Ascending aorta (tissue), 2 donors: ENCODE measurements at places on chromosomes 1 and 21. TPM values are rescaled to one million over a fixed set of nuclear protein-coding genes. Genes with fewer than 3 reads are reported as not detected.
A peak's percentile ranks its signal among the peaks of the same experiment; 100 is the strongest.

DNA sequence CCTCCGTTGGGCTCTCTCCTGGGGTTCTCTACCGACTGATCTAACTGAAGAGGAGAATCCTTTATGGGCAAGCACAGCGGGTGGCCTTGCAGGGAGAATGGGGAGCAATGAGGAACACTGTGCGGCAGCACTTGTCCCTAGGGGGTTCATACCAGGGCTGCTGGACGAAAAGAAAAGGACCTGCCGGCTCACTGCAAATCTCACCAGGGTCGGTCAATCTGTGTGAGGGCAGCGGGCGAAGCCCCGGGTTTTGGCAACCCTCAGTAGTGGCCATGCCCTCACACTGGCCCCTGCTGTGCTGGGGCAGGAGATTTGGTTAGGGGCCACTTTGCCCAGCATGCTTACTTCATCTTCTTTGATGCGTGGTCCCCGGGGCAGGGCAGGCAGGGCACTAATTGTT lies 5.9 kb downstream of the LHX9 start:
- DNase-seq, result no peak
- H3K4me1 ChIP-seq, result no peaks in the 10 kb centered on the region

DNA sequence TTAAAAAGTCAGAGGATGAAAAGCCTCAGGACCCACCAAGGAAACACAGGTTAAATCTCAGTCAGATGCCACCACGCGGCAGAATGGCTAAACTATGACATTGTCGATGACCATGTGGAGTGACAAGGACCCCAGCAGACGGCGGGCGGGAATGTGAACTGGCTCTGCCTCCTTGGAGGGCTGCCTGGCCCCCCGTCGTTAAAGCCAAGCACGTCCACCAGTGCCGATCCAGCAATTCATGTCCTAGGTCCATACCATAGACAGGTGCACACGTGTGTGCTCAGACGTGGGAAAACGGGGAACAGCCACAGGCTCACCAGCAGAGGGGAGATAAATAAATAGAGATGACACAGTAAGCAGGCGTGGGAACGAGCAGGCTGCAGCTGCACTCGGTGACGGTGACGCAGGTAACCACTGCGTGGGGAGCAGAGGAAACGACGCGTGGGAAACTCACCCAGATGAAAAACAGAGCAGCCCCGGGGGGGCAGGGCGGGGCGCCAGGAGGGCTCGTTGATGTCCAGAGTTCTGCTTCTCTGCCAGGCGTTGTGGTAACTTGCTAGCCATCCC lies 28.3 kb upstream of the PCBP3 start:
- H3K4me3 ChIP-seq, result no peak overlapping the region
- H3K4me1 ChIP-seq, result no peaks in the 10 kb centered on the region
- no peak overlapping the region for H3K27ac ChIP-seq
- DNase-seq, result no peak
- no peaks in the 10 kb centered on the region for H3K36me3 ChIP-seq
- no peaks in the 10 kb centered on the region for H3K27me3 ChIP-seq

DNA sequence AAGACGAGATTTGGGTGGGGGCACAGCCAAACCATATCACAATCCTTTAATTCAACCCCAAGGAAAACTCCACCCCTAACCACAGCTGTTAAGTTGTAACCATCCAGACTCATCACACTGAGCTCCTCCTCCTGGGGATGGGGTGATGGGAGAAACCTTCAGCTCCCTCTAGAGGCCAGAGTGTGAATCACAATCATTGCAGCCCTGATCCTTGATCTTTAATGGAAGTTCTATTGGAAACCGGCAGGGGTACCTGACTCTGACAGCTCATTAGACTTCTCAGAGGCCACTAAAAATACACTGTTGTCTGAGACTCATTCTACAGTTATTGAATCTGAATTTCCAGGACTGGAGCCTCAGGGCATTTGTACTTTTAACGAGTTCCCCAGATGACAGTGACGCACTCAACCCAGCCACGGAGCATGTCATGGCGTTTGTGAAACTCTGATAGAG lies 127.2 kb downstream of the IGSF21 start:
- H3K27me3 ChIP-seq, result no peaks in the 10 kb centered on the region
- no peak for DNase-seq
- H3K27ac ChIP-seq, result no peak overlapping the region
- H3K4me3 ChIP-seq, result no peak overlapping the region
- H3K4me1 ChIP-seq, result no peaks in the 10 kb centered on the region

- H3K4me3 ChIP-seq, result no peak overlapping the region
- H3K27ac ChIP-seq, result no peak overlapping the region
- no peaks in the 10 kb centered on the region for H3K36me3 ChIP-seq
- DNase-seq, result no peak
- H3K4me1 ChIP-seq, result no peaks in the 10 kb centered on the region
- H3K27me3 ChIP-seq, result no peaks in the 10 kb centered on the region
Measured at GRCh38 chr1:214632091-214632490, 29.1 kb downstream of the CENPF start.

Gene UTS2
- not detected for total RNA-seq

Gene CASQ2
- 3.8 TPM for total RNA-seq

Gene TMOD4
- not detected for total RNA-seq

DNA sequence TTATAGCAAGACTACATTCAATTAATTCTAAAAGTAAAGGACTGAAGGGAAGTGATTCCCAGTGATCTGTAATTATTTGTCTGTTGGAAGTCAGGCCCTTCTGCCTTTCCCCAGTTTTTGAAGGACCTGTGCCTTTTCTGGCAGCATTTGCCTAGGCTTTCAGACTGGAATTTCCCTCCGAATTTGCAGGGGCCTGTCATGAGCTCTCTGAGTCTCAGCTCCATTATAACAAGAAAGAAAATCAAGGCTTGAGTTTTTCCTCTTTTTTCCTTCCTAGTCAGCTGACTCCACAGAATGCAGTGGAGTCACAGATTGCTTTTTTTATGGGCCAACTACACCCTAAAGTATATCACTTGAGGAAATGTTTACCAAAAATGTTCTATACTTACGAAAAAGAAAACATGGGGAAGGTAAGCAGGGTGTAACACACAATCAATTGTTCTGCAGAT lies 1.1 kb downstream of the NR5A2 start:
- H3K27me3 ChIP-seq, result no peaks in the 10 kb centered on the region
- no peak for DNase-seq
- no peaks in the 10 kb centered on the region for H3K4me1 ChIP-seq
- H3K4me3 ChIP-seq, result peak overlapping the region; percentile 47
- no peaks in the 10 kb centered on the region for H3K36me3 ChIP-seq

Gene KCNT2
- total RNA-seq, result 8.4 TPM

GRCh38 chr1:47576758-47577115 lies 138.9 kb downstream of the FOXD2 start:
- H3K27me3 ChIP-seq, result no peaks in the 10 kb centered on the region
- H3K4me1 ChIP-seq, result no peaks in the 10 kb centered on the region
- H3K4me3 ChIP-seq, result no peak overlapping the region
- no peaks in the 10 kb centered on the region for H3K36me3 ChIP-seq

DNA sequence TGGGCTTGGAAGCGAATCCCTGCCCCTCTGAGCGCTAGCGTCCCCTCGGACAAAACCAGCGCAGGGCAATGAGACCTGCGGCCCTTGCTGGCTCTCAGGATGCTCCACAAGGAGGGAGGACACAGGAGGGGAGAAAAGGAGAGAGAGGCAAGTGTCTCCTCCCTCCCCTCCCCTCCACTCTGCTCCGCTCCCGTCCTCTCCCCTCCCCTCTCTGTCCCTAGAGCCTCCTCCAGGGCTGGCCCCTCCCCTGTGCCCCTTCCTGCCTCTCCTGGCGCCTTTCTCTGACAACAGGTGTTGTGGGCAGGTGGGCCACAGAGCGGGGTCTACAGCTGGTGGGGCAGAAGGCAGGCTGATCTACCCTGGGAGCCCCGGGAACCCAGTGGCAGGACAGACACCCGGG lies 35.2 kb downstream of the TP73 start:
- H3K4me3 ChIP-seq, result no peak overlapping the region
- H3K27me3 ChIP-seq, result no peaks in the 10 kb centered on the region
- H3K27ac ChIP-seq, result no peak overlapping the region
- DNase-seq, result no peak
- no peaks in the 10 kb centered on the region for H3K4me1 ChIP-seq

Gene ADARB1
- 82.9 TPM for total RNA-seq

Gene PCP4L1
- not detected for total RNA-seq

GRCh38 chr1:37945743-37946702 lies 830 bp downstream of the INPP5B start:
- H3K4me3 ChIP-seq, result peak overlapping the region; percentile 91
- peak overlapping the region; percentile 94 for H3K27ac ChIP-seq
- DNase-seq, result peak; percentile 89
- H3K36me3 ChIP-seq, result peaks cover 18% of the 10 kb centered on the region
- peaks cover 18% of the 10 kb centered on the region for H3K4me1 ChIP-seq

DNA sequence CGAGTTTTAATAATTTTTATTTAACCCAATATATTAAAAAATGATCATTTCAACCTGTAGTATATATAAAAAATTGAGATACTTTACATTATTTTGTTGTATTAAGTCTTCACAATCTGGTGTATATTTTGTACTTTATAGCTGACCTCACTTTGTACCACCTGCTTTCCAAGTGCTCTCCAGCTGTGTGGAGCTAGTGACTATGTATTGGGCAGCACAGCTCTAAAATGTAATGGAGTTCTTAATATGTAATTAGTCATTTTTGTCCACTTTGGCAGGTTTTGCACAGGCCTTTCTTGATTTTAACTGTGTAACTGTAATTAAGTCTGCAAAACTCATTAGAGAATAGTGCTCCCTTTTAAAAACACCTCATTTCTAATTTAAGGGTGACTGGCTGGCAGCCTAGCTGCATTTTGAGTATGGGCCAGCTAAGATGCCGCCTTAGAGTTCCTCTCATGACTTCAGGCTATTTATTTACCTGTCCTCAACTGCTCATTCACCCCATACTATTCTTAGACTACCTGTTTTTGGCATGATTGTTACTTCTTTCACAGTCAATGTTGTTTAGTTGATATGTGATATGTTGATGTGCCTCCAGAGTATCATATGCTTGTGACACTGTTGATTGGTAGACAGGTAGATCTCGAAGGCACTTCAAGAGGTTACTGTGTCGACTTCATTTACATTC lies 43.2 kb downstream of the ZYG11B start:
- H3K27me3 ChIP-seq, result no peaks in the 10 kb centered on the region
- peaks cover 26% of the 10 kb centered on the region for H3K36me3 ChIP-seq
- DNase-seq, result no peak
- H3K4me1 ChIP-seq, result no peaks in the 10 kb centered on the region
- no peak overlapping the region for H3K27ac ChIP-seq

DNA sequence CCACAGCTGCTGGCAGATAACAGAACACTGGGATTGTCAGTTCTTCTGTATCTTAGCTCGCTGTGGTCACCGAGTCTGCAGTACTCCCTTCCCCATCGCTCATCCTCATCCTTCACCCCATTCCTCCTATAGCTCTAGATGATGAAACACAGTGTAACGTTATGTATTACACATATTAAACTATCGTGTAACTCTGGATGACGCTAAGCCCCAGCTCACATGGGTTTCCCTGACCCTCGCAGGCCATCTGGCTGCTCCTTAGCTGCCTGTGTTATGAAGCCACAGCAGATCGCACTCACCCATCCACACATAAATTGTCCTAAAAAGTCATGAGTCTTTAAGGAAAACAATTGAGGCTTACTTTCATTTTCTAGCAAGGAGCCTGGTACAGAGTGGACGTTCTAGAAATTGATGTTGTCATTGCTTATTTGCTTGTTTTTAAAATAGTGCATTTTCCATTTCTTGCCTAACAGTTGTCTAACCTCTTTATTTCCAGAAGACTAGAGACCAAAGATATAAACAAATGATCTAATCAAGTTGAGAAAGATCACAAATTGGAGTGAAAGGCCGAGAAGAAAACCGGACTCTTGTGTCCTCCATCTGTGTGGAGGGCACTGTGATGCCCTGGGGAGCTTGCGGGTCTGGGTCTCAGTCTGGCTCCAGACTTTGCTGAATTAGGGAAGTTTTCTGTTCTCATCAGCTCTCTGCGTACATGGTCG lies 24.3 kb upstream of the PCP4 start:
- H3K36me3 ChIP-seq, result no peaks in the 10 kb centered on the region
- H3K4me3 ChIP-seq, result no peak overlapping the region
- H3K4me1 ChIP-seq, result no peaks in the 10 kb centered on the region
- no peak overlapping the region for H3K27ac ChIP-seq

Gene KCNAB2
- total RNA-seq, result 17.9 TPM

Gene OR2T33
- total RNA-seq, result not detected

Gene SMIM12
- 23.2 TPM for total RNA-seq

Gene FAM3B
- total RNA-seq, result not detected

DNA sequence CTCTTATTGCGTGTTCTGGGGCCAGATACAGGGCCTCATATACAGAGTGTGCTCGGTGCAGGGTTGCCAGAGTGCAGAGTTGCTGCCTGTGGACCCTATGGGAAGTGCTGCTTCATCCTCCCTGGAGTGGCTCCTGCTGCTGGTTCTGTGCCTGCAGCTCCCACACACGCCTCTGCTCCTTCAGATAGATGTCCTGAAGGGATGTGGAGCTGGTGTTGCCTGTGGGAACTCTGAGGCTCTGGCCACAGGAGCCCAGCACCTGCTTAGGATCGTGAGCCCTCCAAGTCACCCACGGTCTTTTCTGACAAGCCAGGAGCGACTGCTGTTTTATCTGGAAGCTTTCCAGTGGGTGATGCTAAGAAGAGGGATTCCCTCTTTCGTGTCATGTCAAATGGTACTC lies 120.5 kb downstream of the CAMTA1 start:
- no peak for DNase-seq
- H3K4me1 ChIP-seq, result no peaks in the 10 kb centered on the region
- no peaks in the 10 kb centered on the region for H3K27me3 ChIP-seq

- no peaks in the 10 kb centered on the region for H3K4me1 ChIP-seq
- H3K27me3 ChIP-seq, result no peaks in the 10 kb centered on the region
- H3K4me3 ChIP-seq, result no peak overlapping the region
- no peak overlapping the region for H3K27ac ChIP-seq
- H3K36me3 ChIP-seq, result peaks cover 75% of the 10 kb centered on the region
Measured at GRCh38 chr1:155761736-155762405, 73.0 kb downstream of the DAP3 start.

DNA sequence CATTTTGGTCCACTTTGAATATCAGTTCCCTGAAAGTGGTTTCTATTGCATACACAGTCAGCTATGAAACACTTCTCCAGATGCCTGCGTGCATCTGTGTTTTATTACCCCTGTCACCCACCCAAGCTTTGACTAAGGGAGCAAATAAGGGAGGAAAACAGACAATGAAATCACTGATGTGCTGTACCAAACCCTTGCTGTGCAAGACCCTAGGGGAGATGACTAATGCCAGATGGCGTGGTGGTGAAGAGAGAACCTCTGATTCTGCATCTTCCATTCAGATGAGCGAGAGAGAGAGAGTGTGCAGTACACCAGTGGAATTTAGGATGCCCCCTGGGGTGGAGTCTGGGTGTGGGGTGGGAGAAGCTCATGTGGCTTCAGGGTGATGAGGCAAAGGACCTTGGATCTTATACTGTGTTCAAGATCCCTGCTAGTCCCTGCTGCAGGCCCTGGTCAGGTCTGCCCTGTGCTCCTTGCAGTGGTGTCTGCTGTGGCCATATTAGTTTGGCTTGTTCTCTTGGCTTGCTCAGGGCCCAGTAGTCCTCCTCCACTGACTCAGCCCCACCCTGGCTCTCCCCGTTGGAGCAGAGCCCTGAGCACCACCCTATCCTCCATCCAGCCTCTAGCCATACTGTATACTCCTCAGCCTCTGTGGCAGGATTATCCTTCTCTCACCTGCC lies 18.5 kb downstream of the CLCA1 start:
- H3K36me3 ChIP-seq, result no peaks in the 10 kb centered on the region
- no peak for DNase-seq

GRCh38 chr1:223137455-223138085 lies 5.5 kb downstream of the TLR5 start:
- H3K36me3 ChIP-seq, result no peaks in the 10 kb centered on the region
- no peaks in the 10 kb centered on the region for H3K27me3 ChIP-seq
- H3K4me1 ChIP-seq, result peaks cover 3% of the 10 kb centered on the region
- H3K4me3 ChIP-seq, result no peak overlapping the region
